ENCODE measurements at places on chromosomes 3 and 15.

- DNase-seq, result no peak
Observed at GRCh38 chr3:98328933-98329332, 24.7 kb upstream of the OR5K4 start.

GRCh38 chr3:150958683-150959082 is 13.8 kb downstream of the CLRN1 start:
- no peak for DNase-seq

GRCh38 chr3:174397848-174398247 is 461.3 kb upstream of the NAALADL2 start:
- no peak for DNase-seq

DNA sequence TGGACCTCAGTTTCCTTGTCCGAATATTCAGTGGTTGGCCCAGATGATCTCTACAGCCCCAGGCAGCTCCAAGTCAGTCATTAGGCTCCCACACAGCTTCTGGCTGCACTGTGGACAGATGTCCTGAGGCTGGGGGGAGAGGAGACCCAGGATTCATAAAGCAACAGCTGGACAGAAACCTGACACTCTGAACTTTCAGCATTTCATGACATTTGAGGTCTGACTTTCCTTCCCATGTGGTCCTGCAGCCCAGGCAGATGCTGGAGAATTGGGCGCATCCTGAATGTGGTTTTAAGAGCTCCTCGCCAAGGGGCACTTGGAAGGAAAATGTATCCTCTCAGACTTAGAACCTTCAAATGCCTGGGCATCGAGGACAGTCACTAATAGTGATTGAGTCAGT is 307.6 kb upstream of the LRRFIP2 start:
- no peak for DNase-seq

GRCh38 chr3:99721633-99722007 is 83.2 kb downstream of the COL8A1 start:
- no peak for DNase-seq

GRCh38 chr3:152284906-152285305 is 16.2 kb downstream of the MBNL1 start:
- no peak for DNase-seq

DNA sequence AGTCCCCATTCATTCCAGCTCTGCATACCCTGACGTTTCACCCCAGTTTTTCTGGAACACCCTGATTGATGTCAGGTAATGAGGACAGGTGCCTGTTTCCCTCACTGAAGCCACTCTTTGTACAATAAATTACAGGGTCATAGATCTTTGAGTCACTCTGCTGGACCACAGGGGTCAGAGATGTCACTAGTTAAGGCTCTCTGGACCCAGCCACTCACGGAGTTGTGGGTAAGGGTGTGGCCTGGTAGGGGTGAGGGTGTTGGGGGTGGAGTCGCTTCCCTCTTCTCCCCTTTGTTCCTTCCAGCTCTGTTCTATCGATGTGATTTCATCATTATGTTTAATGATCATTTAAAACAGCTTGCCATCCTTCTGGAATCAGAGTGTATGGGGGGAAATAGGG is 512 bp downstream of the IQCF5 start:
- DNase-seq, result no peak

DNA sequence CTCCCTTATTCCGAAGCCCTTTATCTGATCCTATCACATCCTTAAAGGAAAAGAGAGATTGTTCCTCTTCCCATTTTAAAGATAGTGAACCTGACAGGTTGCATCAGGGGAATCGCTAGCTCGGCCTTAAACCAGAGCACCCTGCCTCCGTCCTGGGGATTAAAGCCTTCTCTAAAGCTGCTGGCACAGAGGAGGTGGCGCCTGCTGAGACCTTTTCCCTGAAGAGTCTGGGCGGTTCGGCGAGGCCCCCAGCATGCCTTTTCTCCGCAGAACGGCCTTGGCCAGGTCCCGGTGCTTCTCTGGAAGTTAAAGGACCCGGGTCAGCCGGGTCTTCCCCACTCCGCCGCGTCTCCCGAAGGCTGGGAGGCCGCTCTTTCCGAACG is 593 bp downstream of the FAM219B start:
- no peak for DNase-seq

DNA sequence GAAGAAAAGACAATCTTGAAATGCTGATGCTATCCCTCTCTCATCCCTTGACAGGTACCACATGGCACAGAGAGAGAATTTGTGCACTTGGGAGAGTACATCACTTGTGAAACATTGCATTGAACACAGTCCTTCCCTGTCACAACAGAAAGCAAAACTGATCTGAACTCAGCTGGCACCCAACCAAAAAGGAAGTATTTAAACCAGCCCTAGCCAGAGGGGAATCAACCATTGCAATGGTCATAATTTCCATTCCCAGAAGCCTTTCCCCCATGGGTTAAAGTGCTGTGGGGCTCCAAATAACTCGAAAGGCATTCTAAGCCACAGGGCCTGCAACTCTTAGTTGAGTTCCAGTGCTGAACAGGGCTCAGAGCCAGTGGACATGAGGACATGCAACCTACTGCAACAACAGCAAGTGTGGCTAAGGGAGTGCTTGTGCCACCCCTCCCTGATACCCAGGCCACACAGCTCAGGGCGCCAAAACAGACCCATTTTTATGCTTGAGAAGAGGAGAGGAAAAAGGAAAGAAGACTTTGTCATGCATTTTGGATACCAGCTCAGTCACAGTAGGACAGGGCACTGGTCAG is 530.8 kb upstream of the BCHE start:
- no peak for DNase-seq

GRCh38 chr3:149920119-149920518 is 50.6 kb downstream of the PFN2 start:
- no peak for DNase-seq

GRCh38 chr15:72135719-72136118 is 17.5 kb downstream of the SENP8 start:
- DNase-seq, result no peak

DNA sequence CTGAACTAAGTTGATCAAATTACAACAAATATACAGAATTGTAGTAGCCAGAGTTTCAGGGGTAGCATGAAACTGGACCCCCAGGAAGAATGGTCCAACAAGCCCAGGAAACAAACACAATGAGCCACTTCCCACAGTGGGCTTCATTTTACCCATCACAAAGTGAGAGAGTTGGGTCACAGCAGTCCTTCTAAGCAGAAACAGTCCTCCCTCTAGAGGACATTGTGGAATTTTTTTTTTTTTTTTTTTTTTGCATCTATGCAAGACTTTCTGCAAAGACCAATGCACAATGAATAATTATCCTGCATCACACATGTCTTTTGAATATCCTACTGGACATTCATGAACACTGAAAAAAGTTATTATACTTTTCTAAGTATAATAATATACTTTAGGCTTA is 73.8 kb upstream of the ATP13A5 start:
- DNase-seq, result no peak

- DNase-seq, result no peak
Observed at GRCh38 chr3:39180183-39180545, 12.2 kb downstream of the XIRP1 start.

- no peak for DNase-seq
Observed at GRCh38 chr3:113297841-113298240, 86.5 kb downstream of the BOC start.

DNA sequence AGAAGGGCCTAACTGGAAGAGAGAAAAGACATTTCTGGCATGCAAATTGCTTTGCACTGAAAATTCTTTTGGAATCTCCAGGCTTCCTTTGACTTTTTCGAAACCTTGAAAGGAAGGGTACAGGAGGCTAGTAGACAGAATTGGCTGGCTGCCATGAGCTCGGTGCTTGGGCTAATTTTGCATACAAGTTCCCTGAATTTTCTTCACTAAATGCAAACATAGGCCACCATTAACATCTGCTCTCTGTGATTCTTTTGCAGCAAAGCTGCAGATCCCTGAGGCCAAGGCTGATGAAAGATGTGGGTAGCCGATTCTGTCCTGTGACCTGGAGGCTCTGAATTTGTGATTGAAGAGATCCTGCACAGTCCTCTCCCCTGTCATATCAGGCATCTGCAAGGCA is 247.8 kb upstream of the MCTP2 start:
- DNase-seq, result no peak

DNA sequence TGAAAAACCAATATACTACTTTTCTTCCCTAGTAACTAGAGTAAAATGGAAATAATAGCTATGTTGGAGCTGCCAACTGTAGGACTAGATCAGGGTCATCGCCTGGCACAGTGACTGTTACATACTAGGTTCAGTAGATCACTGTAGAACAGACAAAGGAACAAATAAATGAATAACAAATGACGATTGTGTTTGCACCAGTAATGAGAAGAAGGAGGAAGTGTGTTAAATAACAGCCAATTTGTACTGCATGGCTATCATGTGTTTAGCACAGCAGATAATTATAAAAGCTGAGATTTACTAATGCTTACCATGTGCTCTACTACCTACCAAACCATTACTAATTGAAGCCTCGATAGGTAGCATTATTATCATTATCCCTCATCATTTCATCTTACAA is 85.3 kb upstream of the FXR1 start:
- no peak for DNase-seq

GRCh38 chr3:128198313-128198712 is 45.0 kb downstream of the EEFSEC start:
- no peak for DNase-seq

GRCh38 chr3:34283751-34284150 is 485.3 kb downstream of the PDCD6IP start:
- DNase-seq, result no peak

All from activated T-helper 1 cell treated with anti-CD3 and anti-CD28 coated beads, Interleukin-12 subunit alpha, Interleukin-12 subunit beta, Interleukin-2, Interleukin-4 antibody, amounts not matched to agents 30 ng/mL and 10 ng/mL and 1 ng/mL, durations not matched to agents 14 hours and 24 hours and 36 hours (primary cell).